Cardiac atrium fibroblast (primary cell): ENCODE measurements at places on chromosomes 13 and 19. TPM values are rescaled to one million over a fixed set of nuclear protein-coding genes. Genes with fewer than 3 reads are reported as not detected.

The SLC10A2 gene
- not detected in 2 replicates for total RNA-seq

The ANGPTL4 gene
- total RNA-seq, result 290 and 481 TPM in 2 replicates

The TEX29 gene
- total RNA-seq, result not detected in 2 replicates

The ZNF730 gene
- 0.18 and 0.97 TPM in 2 replicates for total RNA-seq

The GAS6 gene
- 20.6 and 38.6 TPM in 2 replicates for total RNA-seq

The S1PR4 gene
- total RNA-seq, result not detected in 2 replicates

The CPAMD8 gene
- total RNA-seq, result 0.36 and 0.81 TPM in 2 replicates

The SIGLECL1 gene
- total RNA-seq, result not detected in 2 replicates

The PIAS4 gene
- 14.6 and 18.2 TPM in 2 replicates for total RNA-seq

The KLK3 gene
- total RNA-seq, result not detected in 2 replicates

The PRR36 gene
- not detected in 2 replicates for total RNA-seq

The KLK4 gene
- not detected in 2 replicates for total RNA-seq

The KIR2DL3 gene
- not detected in 2 replicates for total RNA-seq

The FAM98C gene
- 9.9 and 11.5 TPM in 2 replicates for total RNA-seq

The CEBPA gene
- 4.3 and 5.7 TPM in 2 replicates for total RNA-seq

The CALM3 gene
- total RNA-seq, result 207 and 293 TPM in 2 replicates

The SHISA7 gene
- not detected in 2 replicates for total RNA-seq

The SMIM44 gene
- total RNA-seq, result not detected in 2 replicates

The TMPRSS9 gene
- not detected in 2 replicates for total RNA-seq

The CLEC17A gene
- not detected in 2 replicates for total RNA-seq

The RGS9BP gene
- 0.16 and 0.36 TPM in 2 replicates for total RNA-seq

The LHB gene
- total RNA-seq, result not detected in 2 replicates

The LRFN3 gene
- 5.0 and 12.1 TPM in 2 replicates for total RNA-seq

The COL4A2 gene
- 990 and 1,110 TPM in 2 replicates for total RNA-seq

The SIGLEC7 gene
- not detected in 2 replicates for total RNA-seq

The IZUMO2 gene
- not detected in 2 replicates for total RNA-seq

The LILRA5 gene
- not detected in 2 replicates for total RNA-seq

The ATP11A gene
- 13.7 and 14.4 TPM in 2 replicates for total RNA-seq

The ANKRD24 gene
- total RNA-seq, result 0.49 and 0.90 TPM in 2 replicates

The SULT2B1 gene
- not detected in 2 replicates for total RNA-seq

The GCDH gene
- total RNA-seq, result 48.1 and 54.3 TPM in 2 replicates

The ARRDC2 gene
- total RNA-seq, result 11.7 and 67.3 TPM in 2 replicates

The KLF16 gene
- total RNA-seq, result 11.8 and 16.8 TPM in 2 replicates

The SCEL gene
- not detected in 2 replicates for total RNA-seq

The KASH5 gene
- total RNA-seq, result not detected in 2 replicates

The KIR2DL1 gene
- not detected in 2 replicates for total RNA-seq

The GRIN3B gene
- total RNA-seq, result 0.54 and 0.97 TPM in 2 replicates

The SYNE4 gene
- total RNA-seq, result not detected in 2 replicates

The LMTK3 gene
- 0.49 TPM in 1 of 2 replicates, not detected in the other for total RNA-seq

The GPC5 gene
- not detected in 2 replicates for total RNA-seq

The STAP2 gene
- 1.8 and 2.6 TPM in 2 replicates for total RNA-seq

The CADM4 gene
- 0.36 and 1.3 TPM in 2 replicates for total RNA-seq

The NTF4 gene
- total RNA-seq, result not detected in 2 replicates

The DMWD gene
- total RNA-seq, result 25.1 and 30.5 TPM in 2 replicates

The PSG1 gene
- not detected in 2 replicates for total RNA-seq
